Sigmoid colon (tissue), 7 donors: ENCODE measurements at places on chromosomes 7 and 10. TPM values are rescaled to one million over a fixed set of nuclear protein-coding genes. Genes with fewer than 3 reads are reported as not detected.

GPR146 gene
- 33.5 TPM for total RNA-seq

MCM7 gene
- total RNA-seq, result 43.6 TPM

ZMIZ1 gene
- 37.1 TPM for total RNA-seq

MEOX2 gene
- 9.7 TPM for total RNA-seq

GRCh38 chr10:27542812-27543211 lies 38.7 kb downstream of the RAB18 start:
- DNase-seq, result no peak

DNA sequence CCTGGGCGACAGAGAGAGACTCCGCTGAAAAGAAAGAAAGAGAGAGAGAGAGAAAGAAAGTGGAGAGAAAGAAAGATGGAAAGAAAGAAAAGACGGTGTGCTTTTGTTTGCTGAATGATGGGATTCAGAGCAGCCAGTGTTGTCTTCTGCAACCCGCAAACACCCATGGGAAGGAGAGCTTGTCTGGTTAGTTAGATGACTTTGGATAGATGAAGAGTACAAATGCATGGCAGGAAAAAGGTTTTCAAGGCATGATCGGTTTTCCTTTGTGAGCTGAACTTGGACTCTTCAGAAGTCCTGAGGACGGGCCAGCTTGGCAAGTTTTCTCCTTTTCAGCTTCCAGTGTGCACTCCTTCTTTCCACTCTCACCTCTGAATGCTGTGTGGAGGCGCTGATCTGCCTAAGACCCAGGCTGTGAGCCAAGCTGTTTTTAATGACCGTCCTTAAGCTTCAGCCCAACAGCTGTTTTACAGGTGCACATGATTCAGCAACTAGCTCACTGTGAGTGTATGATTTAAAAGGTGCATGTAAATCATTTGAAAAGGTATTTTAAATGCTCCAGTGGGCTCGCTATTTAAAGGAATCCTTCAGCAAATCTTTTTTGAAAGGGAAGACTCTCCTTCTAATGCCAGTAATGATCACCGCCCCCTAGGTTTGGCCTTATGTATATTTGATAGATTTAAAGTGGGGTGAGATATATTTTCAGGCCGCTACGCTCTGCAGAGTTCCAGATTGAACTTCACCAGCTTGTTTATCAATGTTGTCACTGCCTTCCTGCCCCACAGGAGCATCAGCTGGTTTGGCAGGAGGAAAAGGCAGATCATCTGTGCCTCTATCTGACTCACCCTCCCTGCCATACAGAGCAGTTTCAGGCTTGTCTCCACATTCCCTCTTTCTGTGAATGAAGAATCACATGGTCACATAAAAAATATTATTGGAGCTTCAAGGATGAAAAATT lies 115.0 kb downstream of the PLXDC2 start:
- DNase-seq, result peak; percentile 83

DNA sequence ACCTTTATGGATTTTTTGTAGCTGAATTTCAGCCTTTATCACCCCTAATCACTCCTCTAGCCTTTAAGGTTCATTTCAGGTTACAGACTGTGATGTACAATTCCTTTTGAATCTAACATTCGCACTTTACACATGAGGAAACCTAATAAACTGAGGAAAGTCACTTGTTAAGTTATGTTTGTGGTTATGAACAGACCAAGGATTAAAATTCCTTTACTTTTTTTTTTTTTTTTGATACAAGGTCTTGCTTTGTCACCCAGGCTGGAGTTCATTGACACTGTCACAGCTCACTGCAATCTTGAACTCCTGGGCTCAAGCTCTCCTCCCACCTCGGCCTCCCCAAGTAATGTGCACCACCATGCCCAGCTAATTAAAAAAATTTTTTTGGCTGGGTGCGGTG lies 3.6 kb downstream of the MCU start:
- DNase-seq, result no peak

DNA sequence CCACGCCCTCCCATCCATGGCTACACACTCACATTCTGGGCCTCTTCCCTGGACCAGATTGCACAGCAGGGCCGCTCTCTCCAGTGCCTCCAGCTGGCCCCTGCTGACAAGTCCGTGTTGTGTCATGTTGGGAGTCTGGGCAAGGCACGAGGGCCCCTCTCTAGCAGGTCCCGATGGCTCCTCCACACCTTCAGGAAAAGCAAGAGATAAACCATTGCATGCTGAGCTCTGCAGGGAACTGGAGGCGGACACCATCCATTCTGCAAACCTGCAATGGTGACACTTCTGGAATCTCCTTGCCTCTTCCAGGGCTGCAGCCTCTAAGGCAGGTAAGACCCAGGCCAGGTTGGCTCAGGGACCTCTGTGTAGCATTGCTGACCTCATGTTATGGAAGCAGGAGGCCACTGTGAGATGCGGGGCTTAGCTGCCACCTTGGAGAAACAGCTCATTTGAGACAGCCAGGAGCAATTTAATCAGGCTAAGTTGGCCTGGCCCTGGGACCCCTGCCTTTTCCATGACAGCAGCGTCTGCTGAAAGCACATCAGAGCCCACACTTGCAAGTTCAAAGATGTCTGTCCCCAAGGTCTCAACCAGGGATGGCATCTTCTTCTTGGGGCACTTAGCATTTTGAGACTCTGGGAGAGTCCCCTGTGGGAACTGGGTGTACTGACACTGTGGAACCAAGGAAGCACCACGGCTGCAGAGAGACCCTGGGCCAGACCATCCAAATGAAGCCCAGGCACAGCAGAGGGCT lies 34.2 kb upstream of the LEP start:
- peak; percentile 14 for DNase-seq

DNA sequence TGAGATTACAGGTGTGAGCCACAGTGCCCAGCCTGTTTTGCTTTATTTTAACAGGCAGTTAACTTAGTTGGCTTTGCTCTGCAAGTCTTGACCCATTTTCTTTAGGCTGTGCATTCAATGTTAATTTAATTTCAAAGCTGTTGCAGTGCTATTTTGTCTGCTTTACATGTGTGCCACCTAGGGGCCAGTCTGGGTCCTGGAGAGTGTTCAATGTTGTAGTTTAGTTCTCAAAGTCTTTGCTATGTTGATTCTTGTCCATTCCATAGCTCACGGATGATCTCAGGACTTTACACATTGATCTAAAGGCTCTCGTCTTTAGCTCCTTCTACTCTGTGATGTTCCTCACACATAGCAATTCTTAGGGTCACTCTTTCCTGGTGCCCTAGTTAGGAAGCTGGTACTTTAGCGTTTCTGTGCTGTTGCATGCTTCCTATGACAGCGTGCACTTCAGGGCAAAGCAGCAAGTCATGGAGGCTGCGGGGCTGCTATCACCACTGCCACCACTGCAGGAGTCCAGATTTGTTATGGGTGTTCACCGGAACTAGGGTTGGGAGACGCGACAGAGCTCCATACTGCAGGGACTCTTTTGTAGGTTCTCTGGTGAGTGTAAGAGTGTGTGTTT lies 16.4 kb upstream of the ABCA13 start:
- no peak for DNase-seq
